ENCODE measurements at places on chromosomes 7 and 10.

DNA sequence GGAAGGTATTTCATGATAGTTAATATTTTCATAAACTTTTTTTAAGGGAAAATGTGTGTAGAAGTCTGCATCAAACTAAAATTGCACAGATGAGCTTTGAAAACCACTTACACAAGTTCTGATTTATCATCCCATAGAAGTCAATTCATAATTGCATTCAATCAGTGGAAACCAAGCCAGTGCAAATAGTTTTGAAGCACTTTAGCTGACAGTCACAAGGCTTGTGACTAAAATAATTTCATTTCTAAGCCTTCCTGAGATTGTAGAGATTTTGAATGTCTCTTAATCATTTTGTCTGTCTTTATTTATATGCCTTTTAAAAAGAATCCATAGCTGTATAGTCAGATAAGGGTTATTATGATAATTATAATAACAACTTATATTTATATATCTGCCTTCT, 41.4 kb downstream of the EXOC4 start:
- DNase-seq, result no peak

DNA sequence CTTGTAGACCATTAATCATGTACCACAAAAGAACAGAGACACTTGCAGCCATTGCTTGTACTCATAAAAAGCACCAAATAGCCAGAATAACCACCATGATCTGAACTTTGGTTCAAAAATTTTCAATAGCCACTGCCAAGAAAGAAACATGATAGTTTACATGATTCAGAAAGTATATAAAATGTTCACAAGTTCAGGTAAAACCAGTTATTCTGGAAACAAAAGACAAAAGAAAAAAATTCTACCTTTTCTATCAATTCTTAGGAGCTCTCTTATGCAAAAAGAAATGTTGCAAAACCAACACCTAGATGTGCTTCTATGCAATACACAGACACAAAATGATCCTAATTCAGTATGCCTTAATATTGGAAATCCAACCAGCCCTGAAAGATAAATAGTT, 108.7 kb downstream of the PCLO start:
- no peak for DNase-seq

DNA sequence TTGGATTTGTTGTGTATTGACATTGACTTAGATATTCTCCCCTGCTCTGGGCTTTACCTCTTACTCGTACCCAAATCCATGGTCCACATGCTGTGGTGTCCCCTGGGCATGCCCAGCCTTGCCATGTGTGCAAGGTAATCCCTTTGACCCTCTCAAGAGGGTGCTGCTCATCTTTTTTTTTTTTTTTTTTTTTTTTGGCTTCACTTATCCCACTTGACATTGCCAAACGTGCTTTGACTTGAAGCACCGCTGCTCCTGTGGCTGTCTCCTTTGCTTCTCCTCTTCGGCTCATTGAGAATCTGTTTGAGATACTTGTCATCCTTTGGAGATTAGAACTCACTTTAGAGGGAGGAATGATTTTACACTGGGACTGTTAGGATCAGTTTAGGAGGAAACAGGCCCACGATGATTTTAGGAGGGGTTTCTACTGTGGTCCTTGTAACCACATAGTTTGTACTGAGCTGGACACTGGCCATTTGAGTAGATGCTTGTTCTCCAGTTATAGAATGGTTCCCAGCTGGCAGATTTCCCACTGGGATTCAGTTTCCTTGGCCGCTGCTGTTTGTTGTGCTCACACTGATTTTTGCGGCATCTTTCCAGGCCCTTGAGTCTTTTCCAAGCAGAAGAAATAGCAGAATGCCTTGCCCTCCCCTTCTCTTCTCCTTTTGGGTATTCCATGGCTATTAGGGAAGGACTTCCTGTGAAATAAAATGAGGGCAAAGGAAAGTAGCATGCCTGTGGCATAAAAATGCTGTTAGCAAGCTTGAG, 184.8 kb downstream of the AUTS2 start:
- DNase-seq, result no peak

DNA sequence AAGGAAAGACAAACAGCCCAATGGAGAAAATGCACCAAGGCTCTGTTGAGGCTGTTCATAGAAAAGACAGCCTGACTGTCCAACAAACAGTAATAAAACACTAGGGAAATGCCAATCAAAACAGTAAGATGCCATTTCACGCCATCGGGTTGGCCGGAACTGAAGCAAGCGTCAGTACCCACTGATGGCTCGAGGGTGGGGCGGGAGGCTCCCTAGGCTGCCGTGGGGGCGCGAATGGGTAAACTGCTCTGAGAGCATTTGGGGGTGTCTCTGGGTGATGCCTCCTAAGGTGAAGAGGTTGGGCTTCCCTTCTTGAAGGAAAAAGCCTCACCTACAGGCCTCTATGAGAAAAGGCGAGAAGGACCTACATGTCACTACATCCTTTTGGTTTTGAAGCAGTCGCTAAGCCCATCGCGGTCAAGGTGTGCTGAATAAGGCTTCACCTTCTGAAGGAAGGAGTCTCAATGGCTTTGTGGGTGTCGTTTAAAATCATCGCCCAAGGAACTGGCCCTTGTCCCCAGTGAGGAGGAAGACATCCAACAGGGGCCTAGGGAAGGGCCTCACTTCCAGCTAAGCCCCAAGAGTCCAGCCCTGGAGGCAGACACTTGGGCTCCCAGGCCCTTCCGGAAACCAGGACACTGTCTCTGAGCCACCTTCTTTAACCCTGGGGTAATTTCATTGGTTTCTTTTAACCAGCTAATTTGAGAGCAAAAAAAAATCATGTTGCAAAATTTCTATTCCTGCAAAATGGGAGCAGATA, 98.5 kb upstream of the PPP2R2D start:
- DNase-seq, result no peak

- DNase-seq, result no peak
Measured at GRCh38 chr10:94214481-94214893, 148.3 kb downstream of the NOC3L start.

GRCh38 chr10:178208-178607, 43.0 kb downstream of the ZMYND11 start:
- peak; percentile 43 for DNase-seq

- no peak for DNase-seq
Measured at GRCh38 chr7:12967322-12967721, 279.9 kb downstream of the ARL4A start.

DNA sequence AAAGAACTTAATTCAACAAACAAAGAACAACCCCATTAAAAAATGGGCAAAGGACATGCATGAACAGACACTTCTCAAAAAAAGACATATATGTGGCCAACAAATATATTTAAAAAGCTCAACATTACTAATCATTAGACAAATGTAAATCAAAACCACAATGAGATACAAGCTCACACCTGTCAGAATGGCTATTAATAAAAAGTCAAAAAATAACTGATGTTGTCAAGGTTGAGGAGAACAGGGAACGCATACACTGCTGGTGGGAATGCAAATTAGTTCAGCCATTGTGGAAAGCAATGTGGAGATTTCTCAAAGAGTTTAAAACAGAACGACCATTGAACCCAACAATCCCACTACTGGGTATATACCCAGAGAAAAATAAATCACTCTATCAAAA, 19.1 kb downstream of the ZFAND4 start:
- DNase-seq, result no peak

- peak; percentile 5 for DNase-seq
Measured at GRCh38 chr10:73287441-73287840, 35.0 kb upstream of the MRPS16 start.

DNA sequence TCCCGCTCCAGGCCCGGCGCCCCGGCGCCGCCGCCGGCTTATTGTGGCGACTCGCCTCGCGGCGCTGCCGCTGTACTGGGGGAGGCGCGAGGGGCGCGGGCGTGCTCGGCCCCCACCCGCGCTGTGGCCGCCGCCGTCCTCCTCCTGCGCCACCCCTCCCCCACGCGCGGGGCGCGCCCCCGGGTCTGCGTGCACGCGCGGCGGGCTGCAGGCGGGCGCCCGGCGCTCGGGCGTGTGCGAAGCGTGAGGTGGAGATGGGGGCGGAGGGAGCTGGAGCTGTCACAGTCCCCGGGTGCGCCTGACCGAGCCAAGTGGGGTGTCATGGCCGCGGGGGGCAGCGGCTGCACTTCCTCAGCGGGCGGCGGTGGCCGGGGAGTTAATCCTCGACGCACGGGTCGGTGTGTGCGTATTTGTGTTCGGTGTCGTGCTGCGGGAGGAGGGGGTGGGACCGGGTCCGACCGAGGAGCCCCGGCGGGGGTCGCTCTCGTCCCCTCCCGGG, 672 bp downstream of the LCOR start:
- peak; percentile 67 for DNase-seq

DNA sequence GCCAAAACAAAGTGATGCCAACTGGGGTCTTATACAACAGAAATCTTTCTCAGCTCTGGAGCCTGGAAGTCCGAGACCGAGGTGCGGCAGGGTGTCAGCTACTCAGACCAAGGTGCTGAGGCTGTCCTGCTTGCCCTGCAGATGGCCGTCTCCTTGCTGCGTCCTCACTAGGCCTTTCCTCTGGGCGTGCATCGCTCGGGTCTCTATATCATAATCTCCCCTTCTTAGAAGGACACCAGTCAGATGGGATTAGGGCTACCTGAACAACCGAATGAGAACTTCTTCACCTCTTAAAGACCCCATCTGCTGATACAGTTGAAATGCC, 244.7 kb downstream of the EBF3 start:
- DNase-seq, result no peak

GRCh38 chr10:26448292-26448691, 10.2 kb downstream of the APBB1IP start:
- no peak for DNase-seq

- no peak for DNase-seq
Measured at GRCh38 chr10:74730246-74730645, 96.2 kb upstream of the KAT6B start.

DNA sequence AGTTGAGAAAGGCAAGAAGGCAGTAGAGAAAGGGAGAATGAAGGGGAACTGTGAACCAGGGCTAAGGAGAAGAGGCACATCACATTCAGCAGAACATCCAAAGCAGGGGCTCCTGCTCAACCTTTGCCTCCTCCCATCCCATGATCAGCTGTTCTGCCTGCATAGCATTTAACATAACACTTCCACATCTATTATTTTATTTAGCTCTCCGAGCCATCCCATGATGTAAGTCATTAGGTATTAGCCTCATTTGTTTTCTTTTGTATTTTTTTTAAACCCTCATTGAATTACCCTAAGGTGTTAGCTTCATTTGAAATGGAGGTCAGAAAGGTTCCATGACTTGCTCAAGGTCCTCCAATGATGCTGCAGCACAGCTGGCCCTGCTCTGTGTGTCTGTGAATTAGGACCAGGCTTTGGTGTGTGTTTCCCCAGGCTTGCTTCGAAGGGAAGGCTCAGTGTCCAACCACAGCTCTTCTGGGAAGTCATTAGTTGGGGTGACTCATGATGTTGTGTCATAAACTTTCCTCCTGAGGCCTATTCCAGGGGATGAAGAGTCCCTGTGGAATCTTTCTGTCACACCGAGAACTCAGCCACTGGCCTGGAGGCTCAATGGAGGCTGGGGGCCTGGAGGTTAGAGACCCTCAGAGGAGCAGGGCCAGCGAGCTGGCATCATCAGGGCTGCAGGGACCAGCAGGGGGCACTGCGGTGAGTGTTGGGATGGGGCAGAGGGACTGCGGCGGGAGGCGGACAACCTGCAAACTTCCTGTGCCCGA, 16.5 kb downstream of the NPFFR1 start:
- DNase-seq, result no peak

DNA sequence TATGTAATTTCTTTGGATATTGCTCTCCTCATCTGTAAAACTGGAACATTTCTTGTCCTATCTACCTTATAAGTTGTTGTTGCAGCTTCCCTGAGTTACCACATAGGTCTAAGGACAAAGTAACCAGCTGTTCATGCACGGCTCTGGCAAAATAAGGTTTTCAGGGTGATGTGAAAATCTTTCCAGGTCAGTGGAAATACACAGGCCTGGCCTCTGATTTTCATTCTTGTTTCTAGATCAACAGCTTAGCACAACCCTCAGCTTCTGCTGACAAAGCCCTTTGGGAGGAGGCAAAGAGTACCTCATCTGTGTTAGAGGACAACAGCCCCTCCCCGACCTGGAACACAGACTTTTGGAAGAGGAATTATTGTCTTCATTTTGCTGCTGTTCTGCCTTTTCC, 117.5 kb upstream of the AGK start:
- DNase-seq, result no peak

DNA sequence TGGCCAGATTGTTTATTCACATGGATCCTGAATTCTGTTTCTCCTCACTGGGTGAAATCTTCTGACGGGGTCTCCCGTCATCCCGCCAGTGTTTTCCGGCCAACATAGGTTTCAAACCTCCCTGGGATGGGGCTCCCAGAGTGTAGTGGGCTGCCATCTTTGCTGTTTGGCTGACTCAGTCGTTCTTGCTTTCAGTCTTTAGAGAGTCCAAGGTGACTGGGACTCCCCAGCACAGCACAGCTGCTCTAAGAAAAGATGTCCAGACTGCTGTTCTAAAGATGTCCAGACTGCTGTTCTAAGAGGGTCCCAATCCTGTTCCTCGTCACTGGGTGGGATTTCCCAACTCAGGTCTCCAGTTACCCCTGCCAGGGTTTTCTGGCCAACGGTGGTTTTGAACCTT, 801.9 kb upstream of the IGFBP3 start:
- DNase-seq, result no peak

DNA sequence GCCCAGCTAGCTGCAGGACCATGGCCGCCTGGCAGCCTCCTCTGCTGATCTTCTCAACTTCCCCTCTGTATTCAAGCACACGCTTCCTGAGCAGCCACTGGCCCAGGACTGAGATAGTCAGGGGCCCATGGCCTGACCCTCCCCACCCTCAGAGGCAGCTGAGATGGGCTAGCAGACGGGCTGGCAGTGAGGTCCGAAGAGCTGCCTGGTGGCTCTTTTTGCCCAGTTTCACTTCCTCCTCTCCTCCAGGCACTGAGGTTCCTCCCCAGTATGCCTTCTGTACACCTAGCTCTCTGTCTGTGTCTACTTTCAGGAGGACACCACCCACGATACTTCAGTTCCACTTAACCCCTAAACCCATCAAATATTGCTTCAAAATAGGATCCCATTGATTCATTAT, 395.6 kb downstream of the TNS3 start:
- DNase-seq, result no peak

GRCh38 chr7:138584696-138585095, 116.5 kb downstream of the SVOPL start:
- DNase-seq, result no peak

- DNase-seq, result no peak
Measured at GRCh38 chr7:142795339-142795863, 24.6 kb downstream of the PRSS2 start.

DNA sequence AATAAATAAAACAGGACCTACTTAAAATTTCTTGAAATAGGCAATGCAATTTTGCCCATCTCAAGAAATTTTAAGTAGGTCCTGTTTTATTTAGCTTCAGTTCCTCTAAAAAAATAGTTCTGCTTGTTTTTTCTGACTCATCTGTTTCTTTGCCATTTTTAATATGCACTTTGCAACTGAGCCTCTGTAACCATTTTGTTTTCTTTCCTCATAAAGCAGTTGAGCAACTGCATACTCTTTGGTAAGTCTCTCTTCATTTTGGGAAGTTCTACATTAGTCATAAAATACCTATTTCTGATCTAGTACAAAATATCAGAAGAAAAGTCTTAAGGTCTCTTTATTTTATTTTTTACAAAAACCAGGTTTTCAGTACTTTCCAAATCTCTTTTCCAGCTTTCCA, 18.0 kb downstream of the TAS2R40 start:
- DNase-seq, result peak; percentile 91

- no peak for DNase-seq
Measured at GRCh38 chr7:6504996-6505395, 46.3 kb downstream of the GRID2IP start.

GRCh38 chr10:67884313-67884841, at the start of gene SIRT1:
Gene SIRT1 (plus strand): TSS chr10:67884656. CDS start chr10:67884722, 66 bp downstream.
- DNase-seq, result peak; percentile 87

All from AML-193 (cell line).